ENCODE measurements at places on chromosomes 13 and 19.
A peak's percentile ranks its signal among the peaks of the same experiment; 100 is the strongest.

- no peak for DNase-seq
Observed at GRCh38 chr13:44732503-44733098, 156.5 kb upstream of the TSC22D1 start.

DNA sequence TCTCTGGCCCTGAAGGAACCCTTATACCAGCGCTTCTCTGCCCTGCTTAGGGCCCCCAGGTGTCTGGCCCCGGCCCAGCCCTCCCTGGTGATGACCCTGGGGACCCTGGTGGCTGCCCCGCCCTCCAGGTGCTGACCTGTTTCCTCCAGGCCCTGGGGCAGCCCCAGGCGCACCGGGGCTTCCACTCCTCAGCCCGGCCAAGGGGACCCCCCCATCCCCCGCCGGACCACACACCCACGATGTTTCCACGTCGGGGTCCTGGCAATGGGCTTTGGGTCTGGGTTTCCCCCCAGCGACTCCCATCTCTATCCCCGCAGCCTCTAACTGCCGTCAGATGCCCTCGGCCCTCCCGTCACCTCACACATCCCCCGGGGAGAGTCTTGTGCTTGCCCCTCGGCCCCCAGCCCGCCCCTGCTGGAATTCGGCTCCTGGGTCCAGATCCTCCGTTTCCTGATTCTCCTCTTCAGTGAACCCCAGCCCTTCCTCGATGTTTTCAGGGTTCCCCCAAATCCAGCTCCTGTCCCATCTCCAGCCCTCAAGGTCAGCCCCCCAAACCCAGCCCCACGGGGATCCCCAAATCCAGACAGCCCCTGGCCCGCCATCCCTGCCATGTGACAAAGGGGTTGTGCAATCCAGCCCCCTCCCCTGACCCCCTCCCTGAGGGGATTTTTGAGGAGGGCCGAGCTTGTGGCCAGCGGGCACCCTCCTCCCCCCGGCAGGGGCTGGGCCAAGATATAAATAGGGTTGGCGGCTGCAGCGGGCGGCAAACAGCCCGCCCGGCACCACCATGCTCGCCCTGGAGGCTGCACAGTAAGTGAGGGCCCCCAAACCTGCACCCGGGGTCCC, at the start of gene SPIB:
Gene SPIB, plus strand, starts transcription at position 763 of the 846 bp plus-strand sequence. Its CDS starts 25 bp downstream, at position 788.
- DNase-seq, result peak; percentile 43

DNA sequence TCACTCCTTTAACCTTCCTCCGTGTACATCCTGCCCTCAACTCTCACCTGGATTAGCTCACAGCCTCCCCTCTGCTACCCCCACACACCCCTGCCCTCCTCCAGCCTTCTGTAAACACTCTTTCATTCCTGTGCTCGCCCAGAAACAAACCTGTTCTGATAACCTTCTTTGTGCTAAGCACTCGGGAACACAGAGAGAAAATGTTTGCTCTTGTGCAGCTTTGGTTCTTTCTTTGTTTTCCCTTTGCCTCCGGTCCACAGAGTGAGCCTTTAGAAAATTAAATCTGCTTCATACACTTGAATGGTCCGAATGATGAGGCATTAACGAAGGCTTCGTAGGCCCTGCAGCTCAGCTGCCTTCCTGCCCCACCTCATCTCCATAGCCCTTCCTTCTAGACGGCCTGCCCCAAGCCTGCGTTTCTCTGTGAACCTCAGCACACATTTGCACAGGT, 6.6 kb upstream of the ZDHHC20 start:
- DNase-seq, result no peak

- DNase-seq, result no peak
Observed at GRCh38 chr13:102608974-102609373, 12.2 kb downstream of the TPP2 start.

- DNase-seq, result no peak
Observed at GRCh38 chr13:68551701-68552522, 1321.8 kb upstream of the PCDH9 start.

DNA sequence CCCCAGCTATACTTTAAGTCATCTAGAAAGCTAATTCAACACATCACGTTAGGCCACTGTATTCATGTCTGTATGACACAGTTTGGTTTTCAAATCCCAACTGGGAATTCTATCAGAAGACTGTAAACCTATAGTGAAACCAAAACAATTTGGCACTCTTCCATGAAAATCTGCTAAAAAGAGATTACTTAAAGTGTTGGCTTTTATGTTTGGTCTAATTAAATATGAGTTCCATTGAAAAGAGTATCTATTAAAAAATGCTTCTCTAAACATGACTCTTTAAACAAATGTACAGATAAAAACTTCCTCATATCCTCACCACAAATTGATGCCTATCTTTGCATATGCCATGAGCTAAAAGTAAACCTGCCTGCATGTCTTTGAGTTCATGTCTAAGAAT, 25.4 kb downstream of the PCDH9 start:
- no peak for DNase-seq

DNA sequence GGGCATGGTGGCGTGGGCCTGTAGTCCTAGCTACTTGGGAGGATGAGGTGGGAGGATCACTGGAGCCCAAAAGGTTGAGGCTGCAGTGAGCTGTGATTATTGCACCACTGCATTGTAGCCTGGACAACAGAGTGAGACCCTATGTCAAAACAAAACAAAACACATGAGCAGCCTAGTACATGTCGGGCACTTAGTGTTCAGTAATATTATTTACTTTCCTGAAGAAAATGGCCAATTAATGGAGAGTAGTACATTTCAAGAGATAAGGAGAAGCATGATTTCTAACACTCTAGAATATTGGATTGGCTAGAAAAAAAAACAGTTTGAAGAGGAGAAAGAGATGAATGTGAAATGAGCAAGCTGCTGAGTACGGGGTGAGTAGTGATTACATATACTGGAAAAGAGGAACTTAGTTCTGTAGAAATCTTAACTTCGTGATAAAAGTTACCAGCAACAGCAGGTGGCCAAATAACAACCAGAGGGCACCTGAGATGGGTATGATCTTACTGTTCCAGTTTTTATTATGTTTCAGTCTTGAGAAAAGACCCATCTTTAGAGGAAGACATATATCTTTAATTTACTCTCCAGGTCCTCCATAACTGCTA, 36.2 kb downstream of the SPATA13 start:
- DNase-seq, result no peak

- no peak for DNase-seq
Observed at GRCh38 chr13:84470528-84470927, 588.3 kb upstream of the SLITRK1 start.

DNA sequence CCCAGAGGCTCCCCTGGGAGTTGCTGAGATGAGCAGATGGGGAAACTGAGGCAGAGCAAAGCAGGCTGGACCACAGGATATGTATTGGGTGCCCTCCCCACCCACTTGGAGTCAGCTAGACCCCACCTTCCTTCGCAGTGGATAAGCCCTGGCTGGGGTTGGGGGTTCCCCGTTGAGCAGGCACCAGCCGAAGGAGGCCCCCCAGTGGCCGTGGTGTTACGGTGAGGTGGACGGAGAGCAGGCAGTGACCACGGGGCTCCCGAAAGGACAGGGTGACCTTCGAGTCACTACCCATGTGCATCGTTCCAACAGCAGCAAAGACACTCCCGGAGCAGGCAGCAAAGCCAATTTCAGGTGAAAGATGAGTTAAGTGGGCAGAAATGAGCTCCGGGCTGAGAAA, 62.4 kb upstream of the ADGRE5 start:
- no peak for DNase-seq

DNA sequence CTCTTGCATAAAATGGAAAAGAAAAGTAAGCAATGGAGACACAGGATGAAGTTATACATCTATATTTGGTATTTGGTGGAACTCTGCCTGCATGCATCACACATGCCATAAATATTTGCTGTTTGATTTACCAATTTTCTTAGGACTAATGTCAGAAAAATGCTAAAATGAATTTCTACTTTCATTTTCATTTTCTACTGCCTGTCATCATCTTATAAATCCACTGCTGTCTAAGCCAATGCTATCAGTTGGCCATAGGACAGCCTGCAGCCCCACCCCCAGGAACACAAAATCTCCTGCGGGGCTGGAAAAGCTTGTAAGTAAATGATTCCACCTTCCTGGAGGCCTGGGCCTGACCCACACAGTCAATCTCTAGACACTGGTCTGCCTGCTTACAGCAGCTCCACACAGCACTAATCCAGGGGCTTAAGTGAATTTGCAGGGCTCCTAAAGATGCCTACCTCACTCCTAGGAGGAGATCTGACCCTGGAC, 122.0 kb downstream of the ENOX1 start:
- DNase-seq, result no peak

DNA sequence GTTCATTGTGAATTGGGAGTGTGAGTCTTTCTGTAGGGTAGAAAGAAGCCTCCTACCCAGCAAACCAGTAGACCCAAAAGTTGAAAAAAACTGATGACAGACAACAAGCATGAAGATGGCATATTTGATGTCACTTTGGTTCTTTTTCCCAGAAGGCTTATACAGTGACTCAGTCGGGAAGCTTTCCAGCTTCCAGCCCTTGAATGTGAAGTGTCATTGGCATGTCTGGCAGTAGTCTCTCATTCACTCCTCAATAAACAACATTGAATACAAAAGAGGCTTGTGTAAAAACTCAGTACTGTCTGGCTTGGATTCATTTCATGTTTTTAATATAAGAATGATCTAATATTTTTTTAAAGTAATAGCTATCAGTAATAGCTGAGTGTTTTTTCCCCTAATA, 68.7 kb downstream of the IPO5 start:
- DNase-seq, result no peak

DNA sequence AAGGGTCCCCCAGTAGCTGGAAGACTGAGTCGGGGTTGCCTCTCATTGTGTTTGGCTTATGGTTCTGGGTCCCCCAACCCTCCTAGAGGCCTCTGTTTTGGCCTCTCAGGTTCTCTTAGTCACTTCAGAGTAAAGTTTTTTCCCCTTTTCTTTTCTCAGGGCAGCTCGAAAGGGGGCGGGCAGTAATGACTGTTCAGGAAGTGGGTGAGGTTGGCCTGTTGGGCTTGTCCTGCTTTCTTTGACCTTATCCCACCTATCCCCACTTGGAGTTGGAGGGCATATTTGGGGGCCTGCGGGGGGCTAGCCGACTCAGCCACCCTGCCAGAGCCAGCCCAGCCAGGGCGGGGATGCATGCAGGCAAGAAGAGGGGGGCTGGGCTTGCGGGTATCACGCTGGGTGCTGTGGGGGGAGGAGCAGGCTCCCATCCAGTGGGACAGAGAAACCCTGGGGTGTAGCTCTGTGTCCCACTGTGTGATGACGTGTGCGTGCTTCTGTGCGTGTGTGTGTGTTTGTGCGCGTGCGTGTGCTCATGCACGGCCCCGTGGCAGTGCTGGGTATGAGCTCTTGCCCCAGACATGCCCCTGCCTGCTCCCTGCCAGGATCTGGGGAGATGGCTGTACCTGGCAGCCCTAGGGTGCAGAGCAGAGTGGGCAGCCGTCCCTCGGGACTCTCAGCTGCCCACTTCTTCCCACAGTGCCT, 1.4 kb downstream of the CIC start:
- DNase-seq, result peak; percentile 81

DNA sequence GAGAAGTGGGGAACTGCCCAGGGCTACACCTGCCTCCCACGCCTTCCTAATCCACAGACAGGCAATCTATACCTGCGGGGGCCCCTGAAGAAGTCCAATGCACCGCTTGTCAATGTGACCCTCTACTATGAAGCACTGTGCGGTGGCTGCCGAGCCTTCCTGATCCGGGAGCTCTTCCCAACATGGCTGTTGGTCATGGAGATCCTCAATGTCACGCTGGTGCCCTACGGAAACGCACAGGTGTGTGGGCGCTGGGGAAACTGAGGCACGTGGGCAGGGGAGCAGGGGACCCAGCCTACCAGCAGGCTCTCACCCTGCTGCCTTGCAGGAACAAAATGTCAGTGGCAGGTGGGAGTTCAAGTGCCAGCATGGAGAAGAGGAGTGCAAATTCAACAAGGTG, 1.4 kb downstream of the IFI30 start:
- no peak for DNase-seq

DNA sequence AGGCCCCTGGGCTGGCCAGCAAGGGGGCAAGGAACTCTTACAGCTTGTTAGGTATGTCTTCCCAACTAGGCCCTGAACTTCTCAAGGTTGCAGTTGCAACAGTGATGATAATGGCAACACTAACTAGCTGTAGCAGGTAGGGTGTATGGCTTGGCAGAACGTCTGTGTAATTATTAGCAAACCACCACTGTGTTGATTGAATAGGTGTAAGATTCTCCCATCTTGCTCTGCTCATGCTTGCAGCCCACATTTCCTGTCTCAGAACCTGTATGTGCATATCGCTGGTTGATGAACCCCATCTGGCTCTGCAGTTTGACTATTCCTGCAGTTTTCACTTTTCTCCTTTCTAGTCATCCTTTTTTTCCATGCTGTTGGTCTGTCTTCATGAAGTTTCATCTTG, 178.8 kb downstream of the KATNAL1 start:
- DNase-seq, result no peak

- DNase-seq, result peak; percentile 95
Observed at GRCh38 chr19:18097217-18097992, at the start of gene MAST3. Gene MAST3, plus strand, starts transcription at chr19:18097778. Its CDS starts 15 bp downstream, at chr19:18097793.

- no peak for DNase-seq
Observed at GRCh38 chr13:43426355-43426754, 360.4 kb downstream of the ENOX1 start.

- DNase-seq, result no peak
Observed at GRCh38 chr13:67200183-67200582, 30.0 kb downstream of the PCDH9 start.

GRCh38 chr13:73984949-73985691, 149.1 kb downstream of the KLF12 start:
- DNase-seq, result peak; percentile 83

- DNase-seq, result no peak
Observed at GRCh38 chr19:46998445-46999125, 21.1 kb upstream of the NPAS1 start.

GRCh38 chr13:29929062-29929847, 78.8 kb upstream of the UBL3 start:
- DNase-seq, result no peak

DNA sequence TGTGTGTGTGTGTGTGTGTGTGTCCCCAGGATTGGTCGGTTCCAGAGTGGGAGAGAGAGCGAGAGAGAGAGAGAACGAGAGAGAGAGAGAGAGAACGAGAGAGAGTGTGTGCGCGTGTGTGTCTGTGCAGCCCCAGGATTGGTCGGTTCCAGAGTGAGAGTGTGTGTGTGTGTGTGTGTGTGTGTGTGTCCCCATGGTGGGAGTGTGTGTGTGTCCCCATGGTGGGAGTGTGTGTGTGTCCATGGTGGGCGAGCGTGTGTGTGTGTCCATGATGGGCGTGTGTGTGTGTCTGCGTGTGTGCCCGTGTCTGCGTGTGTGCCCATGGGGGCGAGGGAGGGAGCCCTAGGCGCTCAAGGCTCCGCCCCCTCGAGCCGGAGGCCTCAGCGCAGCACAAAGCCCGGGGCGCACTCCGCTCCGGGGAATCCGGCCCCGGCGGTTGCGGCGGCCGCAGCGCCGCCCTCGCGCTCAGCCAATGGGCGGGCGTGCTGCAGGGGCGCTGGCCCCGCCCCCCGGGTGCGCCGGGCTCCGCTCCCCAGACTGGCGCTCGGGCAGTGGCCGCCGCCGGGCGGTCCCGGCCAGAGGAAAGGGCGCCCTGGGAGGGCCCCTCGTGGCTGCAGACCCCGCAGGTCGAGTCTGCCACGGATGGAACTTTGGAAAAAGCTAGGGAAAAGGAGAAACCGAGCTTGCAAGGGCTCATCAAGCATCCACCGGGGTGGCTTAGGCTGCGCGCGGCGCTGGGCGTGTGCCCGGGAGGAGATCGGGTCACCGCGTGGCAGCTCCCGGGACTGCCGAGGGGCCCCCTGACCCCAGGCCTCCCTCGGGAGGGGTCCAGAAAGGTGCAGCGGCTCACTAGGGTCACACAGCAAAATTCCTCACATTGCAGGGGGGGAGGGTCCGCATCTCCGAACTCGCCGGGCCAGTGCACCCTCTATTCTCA, 96.2 kb downstream of the INSR start:
- peak; percentile 92 for DNase-seq
